Fibroblast of villous mesenchyme (primary cell): ENCODE measurements at places on chromosomes 2 and 18. TPM values are rescaled to one million over a fixed set of nuclear protein-coding genes. Genes with fewer than 3 reads are reported as not detected.

DNA sequence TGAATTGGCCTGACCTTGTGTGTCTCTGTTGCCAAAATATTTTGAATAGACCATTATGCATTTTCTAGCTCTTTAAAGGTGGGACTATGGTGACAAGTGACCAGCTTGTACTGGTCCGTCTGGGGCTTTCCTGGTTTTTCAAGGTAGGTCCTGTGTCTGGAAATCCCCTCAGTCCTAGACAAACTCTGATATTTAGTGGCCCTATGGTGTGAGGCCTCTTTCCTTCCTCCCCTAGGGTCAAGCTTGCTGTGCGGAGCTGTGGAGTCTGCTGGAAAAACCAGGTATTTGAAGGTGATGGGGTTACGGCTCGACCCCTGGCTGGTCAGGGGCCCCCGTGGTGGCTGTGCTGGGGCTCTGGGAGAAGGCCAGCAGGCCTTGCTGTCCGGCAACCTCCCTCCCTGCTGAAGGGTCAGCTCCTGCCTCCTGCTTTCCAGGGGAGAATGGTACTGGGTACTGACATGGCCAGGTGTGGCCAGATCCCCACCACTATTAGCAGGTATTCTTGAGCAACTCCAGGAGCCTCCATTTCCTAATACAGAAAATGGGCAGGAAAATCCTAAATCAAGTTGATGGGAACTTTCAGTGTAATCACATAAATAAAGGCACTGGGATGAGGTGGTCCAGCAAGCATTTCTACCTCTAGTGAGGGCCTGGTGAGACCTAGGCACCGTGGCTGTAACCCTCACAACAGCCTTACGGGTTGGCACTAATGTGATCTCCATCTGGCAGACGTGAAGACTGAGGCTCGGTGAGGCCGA lies 86.2 kb upstream of the HS6ST1 start:
- no peak for DNase-seq

- no peak for DNase-seq
Measured at GRCh38 chr2:33246432-33246831, 230.0 kb upstream of the RASGRP3 start.

- no peak for DNase-seq
Measured at GRCh38 chr2:238019962-238020361, 40.8 kb upstream of the SCLY start.

DNA sequence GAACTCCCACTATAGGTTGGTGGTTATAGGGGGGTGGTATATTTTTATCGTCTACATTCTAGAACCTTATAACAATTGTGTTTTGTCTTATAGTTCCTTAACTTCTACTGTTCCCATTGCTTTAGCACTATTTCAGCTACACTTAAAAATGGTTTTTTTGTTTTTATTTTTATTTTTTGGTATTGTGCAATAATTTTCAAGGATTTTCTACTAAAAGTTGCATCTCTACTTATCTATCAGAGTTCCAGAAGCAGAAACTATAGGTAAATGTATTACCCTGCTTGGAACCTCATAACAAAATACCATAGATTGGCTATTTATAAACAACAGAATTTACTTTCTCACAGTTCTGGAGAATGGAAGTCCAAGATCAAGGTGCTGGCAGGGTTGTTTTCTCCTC lies 981.6 kb upstream of the CNTNAP5 start:
- no peak for DNase-seq

ZNF396 gene
- total RNA-seq: 0.64 and 1.3 TPM in 2 replicates

DNA sequence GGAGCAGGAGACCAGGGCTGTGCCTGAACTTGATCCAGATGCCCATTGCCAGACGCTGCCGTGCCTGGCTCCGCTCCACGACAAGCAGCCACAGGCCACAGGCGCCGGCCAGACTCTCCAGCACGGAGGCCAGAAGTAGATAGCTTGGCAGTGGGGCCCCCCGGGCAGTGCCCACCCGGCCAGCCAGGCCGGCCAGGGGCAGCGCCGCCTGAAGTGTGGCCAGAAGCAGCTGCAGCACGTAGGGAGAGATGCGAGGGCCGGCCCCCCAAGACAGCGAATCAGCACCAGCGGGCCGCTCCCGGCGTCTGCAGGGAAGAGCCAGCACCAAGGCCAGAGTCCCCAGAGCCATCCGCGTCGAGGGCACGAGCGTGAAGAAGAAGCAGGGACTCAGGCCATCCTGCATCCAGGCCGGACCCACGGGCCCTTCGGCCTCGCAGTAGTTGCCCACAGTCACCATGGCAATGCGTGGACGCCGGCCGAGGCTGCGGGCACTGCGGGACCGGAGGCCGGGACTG lies 484 bp downstream of the ABCB6 start:
- DNase-seq: peak; percentile 75

NEU4 gene
- total RNA-seq: not detected in 2 replicates
